Stimulated activated CD4-positive, alpha-beta T cell treated with anti-CD3 and anti-CD28 coated beads, Interleukin-2, amount 100 ng/mL, for 48 hours (primary cell): ENCODE measurements at places on chromosomes 5 and 9.

DNA sequence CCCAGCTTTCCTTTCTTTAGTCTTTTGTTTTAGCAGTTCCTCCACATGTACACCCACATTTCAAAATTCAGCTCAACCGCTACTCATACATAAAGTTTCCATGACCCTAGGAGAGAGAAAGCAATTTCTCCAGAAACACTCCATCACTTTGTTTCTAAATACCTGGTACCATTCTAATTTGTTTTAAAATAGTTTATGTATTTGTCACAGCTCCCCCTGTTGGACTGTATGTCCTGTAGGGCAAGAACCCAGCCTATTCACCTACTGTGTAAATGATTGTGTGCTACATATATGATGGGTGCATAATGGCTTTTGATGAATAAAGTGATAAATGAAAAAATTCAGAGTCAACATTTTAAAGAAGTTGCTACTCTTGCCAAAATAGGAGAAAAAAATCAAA, 139.1 kb downstream of the COX7C start:
- DNase-seq, result no peak

GRCh38 chr5:35171078-35171477, 59.2 kb downstream of the PRLR start:
- DNase-seq, result no peak

- DNase-seq, result no peak
These were observed 37.4 kb upstream of the CLPTM1L start for GRCh38 chr5:1382248-1382700.

DNA sequence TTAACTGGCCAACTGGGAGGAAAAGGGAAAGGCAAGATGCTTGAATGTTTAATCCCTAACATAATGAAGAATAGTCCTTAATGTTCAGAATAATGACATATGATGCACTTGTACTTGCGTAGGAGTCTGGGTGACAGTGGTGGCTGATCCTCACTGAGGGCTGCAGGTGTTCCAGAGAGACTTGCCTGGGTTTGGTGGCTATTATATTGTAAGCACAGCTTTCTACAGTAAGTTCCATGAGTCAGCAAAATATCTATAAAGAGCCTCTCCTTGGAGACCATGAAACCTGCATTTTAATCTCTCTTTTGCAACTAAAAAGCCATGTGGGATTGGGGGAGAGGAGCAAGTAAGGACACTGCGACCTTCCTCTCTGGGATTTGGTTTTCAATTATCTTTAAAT, 1.9 kb upstream of the NPR2 start:
- DNase-seq, result no peak

GRCh38 chr5:96876292-96876850, at the start of gene ERAP2:
ERAP2 (plus strand) TSS chr5:96876500; CDS start chr5:96879686, 3,186 bp downstream.
- no peak for DNase-seq

- DNase-seq, result no peak
These were observed at the start of gene ANGPTL2 for GRCh38 chr9:127122176-127123063. ANGPTL2 (minus strand) TSS chr9:127122635; CDS start chr9:127108731, 13,904 bp downstream.

GRCh38 chr5:36436306-36436705, 134.6 kb upstream of the RANBP3L start:
- no peak for DNase-seq

GRCh38 chr5:135271533-135272310, 127.3 kb downstream of the MACROH2A1 start:
- no peak for DNase-seq

GRCh38 chr5:33969572-33970452, 14.7 kb downstream of the SLC45A2 start:
- no peak for DNase-seq

- no peak for DNase-seq
These were observed 29.2 kb upstream of the ENHO start for GRCh38 chr9:34551751-34552605.

- DNase-seq, result no peak
These were observed 508.3 kb downstream of the EBF1 start for GRCh38 chr5:158591301-158591863.

DNA sequence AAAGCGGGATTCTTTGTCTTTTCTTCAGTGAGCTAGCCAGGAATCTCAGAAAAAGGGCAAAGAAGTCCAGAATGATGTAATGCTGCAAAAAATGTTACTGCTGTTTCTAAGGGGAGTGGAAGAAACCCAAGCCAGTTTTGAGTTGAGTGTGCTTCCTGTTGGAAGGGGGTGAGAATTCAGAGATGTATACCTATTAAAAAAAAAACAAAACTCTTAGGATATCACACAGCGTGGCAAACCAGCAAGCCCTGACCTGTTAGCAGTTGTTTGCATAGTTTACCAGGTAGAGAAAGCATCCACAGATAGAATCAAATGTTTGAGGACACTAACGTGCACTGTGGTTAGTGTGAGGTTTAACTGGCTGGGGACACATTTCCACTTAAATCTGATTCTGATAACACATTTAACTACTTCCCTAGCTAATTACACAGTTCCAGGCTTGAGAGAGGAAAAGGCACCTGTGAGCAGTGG, 11.4 kb downstream of the BASP1 start:
- DNase-seq, result no peak
